ENCODE measurements at places on chromosomes 4 and X.

DNA sequence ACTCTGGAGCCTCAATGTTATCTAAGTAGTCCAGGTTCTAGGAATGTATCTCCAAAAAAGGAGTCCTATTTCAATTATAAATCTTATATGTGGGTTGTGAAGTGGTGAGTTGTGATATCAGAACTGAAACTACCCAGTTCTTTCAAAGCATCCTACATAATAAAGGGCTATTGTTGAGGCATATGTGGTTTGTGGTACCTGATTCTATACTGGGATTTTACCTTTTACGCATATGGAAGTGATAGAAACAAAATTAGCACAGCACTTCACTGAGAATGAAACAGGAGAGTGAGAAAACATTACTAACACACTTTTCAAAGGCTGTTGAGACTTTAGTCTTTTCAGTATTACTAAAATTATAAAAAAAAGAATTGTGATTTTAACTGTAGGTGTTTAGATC is 417.7 kb upstream of the GALNT7 start:
- DNase-seq = no peak

DNA sequence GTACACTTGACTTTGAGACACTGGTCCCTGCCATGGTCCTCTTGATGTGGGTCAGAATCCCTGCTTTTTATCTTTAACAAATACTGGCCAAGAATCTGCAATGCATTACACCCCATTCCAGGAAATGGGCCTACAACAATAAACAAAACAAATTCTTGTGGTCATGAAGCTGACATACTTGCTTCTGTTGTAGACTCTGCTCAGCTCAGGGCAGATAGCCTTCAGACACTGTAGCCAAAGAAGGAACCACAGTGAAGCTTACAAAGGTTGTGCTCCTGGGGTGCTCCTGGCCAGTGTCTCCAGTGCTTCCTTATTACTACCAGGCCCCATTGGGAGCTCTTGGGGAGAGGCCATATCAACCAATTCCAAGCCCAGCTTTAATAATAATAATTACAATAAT is 21.8 kb downstream of the KIAA1210 start:
- no peak for DNase-seq

DNA sequence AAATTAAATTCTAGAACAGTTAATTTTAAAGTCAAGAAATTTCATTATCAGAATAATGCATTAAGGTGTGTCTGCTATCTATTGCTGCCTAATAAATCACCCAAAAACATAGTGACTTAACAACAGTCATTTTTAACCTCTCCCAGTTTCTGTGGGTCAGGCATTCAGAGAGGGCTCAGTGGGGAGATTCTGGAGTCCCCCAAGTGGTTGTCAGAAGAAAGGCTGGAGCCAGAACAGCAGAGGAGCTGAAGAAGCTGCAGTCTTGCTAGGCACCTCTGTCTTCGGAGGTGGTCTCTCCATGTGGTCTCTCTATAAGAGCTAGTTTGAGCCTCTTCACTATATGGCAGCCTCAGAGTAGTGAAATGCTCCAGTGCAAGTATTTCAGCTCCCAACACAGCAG is 9.3 kb upstream of the HOPX start:
- DNase-seq = no peak

DNA sequence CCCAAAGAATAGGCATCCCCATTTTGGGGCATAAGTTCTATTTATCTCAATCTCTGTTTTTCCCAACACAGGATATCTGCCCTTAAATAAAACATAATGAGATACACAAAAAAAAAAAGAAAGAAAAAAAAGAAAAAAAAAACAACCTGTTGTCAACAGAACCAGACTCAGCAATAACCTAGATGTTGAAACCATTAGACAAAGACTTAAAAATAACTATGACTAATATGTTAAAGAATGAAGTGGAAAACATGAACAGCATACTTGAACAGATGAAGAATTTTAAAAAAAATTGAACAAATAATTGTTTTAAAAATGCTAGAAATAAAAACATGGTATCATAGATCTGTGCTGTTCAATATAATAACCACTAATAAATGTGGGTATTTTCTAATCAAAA is 93.4 kb upstream of the RXFP1 start:
- DNase-seq = no peak

DNA sequence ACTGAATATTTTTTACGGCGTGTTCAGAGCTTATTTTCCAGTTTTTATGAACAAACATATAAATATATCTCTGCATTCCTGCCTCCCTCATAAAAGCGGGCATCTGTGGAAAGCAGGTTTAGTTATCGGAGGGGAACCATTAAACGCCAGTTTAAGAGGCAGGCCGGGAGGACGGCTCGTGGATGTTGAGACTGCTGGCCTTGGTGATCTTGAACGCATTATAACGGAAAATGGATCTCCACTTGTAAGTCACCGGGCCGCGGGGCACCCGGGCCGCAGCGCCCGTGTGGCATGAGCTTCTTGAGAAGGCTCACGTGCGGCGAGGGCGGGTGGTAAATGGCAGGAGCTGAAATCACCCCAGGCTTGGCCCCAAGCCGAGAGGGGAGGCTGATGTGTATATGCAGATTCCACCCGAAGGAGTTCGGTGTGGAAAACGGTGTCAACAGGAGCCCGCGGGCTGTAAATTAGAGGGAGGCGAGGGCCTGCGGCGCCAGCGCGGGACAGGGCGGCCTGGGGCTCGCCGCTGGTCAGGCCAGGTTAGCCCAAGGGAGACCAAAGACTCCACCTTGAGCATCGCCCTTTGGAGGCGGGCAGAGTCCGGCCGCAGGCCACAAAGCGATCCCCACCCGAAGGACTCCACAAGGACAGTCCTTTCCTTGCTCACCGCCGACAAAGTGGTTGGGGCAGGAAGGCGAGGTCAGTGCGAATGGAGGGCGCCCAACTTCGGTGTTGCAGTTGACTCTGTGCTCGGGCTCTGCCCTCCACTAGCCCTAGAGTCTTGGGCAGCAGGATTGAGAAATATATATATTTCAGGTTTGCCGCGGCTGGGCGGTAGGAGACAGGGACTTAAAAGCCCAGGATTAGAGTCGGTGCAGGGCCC is 1.3 kb upstream of the HAND2 start:
- DNase-seq = no peak

DNA sequence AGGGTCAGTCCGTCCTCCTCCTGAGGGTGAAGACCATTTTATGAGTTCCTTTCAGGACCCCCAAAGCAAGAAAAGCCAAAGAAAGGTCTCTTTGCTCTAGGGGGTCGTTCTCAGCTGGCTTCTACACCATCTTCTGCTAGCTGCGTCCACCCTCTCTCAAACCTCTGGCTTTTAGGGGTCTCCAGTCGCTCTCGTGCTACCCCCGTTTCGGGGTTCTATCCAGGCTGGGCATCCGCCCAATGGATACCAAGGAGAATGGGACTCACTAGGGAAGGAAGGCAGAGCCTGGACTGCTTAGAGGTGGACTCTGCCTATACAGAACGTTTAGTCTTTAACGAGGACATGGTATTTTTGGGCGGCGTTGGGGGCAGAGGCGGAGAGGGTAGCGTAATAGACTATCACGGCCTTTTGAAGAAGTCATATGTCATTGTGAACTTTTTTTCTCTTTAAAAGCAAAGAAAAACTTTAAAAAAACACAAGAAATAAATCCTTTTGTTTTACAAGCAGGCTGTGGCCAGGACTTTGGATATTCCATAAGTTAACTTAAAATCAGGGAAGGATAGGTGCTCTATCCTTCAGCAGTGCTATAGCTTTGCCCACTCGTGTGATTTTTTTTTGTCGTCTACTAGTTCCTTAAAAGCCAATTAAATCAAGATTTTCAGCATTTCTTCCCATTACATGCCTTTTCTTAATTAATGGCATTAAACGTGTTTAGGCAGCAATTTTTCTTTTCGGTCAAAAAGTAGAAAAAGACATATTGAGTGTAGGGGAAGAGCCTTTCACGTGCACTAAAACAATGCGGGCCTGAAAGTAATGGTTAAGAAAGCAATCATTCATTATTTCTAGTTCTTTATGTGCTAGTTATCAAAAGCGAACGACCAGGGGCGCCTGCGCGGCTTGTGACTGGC is 7.2 kb upstream of the PITX2 start:
- no peak for DNase-seq

GRCh38 chr4:70932984-70933383 is 30.8 kb downstream of the MOB1B start:
- no peak for DNase-seq

DNA sequence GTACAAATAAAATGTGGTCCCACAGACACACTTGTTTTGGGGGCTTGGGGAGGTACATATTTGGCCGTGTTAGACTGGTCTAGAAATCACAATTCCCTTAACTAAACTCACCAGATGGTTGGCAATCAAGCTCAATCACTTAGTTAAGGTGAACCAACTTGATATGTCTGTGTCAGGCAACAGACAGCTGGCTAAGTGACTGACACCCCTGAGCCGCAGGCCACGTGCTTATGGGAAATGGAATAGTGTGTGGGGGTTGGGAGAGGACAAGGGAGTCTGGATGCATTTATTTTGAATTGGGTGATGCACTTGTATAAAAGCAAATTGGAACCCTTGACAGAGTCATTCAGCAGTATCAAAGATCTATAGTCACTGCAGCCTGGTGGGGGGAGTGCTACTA is 209.0 kb downstream of the HS6ST2 start:
- no peak for DNase-seq

DNA sequence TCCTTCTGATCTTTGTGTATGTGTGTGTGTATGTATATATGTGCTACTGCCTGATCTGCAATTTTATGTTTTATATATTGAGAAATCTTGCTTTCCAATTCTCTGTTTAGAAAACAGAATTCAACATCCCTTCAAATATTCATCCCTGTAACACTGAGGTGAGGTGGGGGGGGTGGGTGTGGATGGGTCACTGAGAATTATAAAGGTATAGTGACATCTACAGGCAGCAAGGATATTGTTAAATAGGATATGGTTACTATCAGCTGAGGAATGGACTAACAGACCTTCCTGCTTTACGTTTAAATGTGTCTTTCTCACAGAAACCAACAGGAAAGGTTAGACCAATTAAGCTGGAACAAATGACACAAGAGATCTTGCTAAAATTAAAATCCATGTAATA is 19.0 kb upstream of the MAGEB2 start:
- DNase-seq = no peak

GRCh38 chrX:111100191-111100590 is 4.2 kb downstream of the PAK3 start:
- DNase-seq = no peak

DNA sequence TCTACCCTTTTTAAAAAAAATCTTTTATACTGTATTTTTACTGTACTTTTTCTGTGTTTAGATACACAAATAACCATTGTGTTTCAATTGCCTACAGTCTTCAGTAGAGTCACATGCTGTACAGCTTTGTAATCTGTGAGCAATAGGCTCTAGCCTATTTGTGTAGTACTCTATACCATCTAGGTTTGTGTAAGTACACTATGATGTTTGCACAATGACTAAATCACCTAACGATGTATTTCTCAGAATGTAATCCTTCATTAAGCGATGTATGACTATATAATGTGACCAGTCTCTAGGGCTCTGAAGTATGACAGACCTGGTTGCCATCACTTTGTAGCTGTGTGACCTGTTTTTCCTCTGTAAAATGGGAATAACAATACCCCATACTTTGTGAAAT is 14.2 kb upstream of the DCAF4L1 start:
- no peak for DNase-seq

DNA sequence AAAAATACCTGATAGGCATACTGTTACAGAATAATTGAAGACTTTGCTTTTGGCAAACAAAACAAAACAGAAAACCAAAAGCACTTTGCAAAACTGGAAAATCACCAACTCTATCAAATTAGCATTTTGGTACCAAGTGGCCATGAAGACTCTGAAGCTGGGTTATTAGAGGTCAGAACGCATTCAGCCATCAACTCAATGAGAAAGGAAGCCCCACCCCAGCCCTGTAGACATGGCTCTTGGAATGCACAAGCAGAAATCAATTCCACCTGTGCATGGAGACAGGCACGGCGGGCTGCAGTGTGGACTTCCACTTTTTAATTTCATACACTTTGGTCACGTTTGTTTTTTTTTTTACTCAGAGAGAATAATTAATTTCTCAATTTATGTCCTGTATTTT is 93.6 kb upstream of the DHX15 start:
- no peak for DNase-seq

DNA sequence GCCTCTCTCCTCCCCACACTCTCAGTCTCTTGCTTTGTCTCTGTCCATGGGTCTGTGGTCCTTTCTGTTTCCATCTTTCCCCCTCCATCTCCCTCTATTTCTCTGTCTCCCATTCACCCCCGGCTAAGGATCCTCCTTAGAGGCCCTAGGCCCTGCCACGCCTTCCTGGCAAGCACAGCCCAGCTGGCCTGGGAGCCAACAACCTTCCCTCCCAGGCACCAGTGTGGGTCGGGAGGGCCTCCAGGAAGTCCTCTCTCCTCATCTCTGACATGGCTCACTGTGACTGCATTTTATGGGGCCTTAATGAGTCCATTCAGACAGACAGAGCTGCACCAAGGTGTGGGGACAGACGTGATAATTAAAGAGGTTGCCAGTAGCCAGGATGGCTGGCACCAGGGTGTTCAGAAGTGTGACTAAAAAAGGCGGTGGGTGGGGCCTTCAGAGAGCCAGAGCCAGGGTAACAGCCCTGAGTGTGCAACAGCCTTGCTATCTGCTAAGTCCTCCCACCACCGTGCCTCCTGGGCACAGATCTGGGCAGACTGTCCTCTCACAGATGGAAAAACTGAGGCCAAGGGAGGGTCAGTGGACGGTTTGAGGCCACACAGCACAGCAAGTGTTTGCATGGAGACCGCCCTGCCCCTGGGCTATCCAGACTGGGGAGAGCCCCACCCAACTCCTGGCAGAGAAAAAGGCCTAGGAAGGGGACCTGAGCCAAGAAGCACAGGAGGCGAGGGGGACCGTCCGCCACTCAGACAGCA is 31.5 kb downstream of the BLOC1S4 start:
- DNase-seq = no peak

DNA sequence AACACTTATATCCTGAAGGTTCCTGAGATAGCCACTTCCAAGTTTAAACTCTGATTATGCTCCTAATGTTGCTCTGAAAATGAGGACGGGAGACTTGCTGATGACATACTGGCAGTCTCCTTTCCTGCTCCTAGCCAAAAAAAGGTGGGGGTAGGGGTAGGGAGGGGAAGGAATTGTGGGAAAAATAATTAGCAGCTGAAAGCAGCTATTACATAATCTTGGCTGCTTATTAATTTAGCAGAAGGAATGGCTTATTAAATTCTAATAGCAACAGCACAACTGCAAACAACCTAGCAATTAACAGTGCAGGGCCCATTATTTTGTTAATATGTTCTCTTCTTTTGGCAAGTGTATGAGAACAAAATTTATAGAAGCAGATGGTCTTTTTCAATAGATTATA is 2.0 kb upstream of the AP1S2 start:
- DNase-seq = peak; percentile 41

DNA sequence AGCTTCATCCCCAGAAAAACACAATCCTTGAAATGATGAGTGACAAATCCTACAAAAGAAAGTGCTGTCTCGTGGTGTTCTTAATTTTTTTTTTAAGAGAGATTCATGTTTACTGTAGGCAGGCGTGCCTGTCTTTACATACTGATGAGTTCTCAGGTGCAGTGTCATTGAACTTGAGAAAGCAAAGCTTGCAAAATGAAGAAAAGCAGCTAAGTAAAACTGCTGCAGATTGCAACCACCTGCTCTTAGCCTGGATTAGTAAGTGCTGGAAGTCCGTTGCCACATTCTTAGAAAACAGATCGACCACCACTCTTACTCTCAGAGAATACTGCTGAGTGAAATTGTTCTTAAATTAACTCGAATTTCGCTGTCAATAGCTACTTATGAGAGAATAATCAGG is 854.6 kb downstream of the TRIML1 start:
- no peak for DNase-seq

GRCh38 chr4:116724249-116724648 is 361.1 kb downstream of the TRAM1L1 start:
- DNase-seq = no peak

- DNase-seq = no peak
These were observed 61.5 kb downstream of the CORIN start for GRCh38 chr4:47776353-47776752.

Data from cerebellar nuclear complex (tissue), 1 donor.